ENCODE measurements at places on chromosomes 6 and 20.
A peak's percentile ranks its signal among the peaks of the same experiment; 100 is the strongest.

GRCh38 chr6:5261545-5262109 is 314 bp downstream of the FARS2 start:
- no peak for DNase-seq

DNA sequence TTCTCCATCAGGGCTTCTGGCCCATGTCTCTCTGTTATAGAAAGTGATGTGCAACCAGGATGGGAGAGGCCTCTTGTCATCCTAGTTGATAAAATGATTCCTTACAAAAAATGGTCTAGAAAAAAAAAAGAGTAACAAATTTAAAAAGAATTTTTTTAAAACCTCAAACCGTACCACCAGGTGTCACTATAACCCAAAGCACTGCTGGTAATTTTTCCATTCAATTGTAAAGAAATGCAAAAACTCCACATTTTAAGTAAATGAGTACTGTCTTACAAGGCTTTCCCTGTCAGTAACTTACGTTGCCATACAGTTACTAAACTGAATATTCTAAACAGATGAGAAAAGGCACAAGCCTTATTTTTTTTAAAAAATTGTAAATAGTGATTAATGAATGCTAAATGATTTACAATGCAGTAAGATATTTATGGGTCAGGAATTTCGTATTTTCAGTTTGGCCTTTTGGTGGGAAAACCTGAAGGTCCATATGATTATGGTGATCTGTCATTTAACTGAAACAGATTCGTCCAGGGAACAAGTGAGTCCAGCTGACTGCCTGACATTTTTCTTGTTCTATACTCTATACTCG is 95.4 kb downstream of the OGFRL1 start:
- peak; percentile 65 for DNase-seq

- no peak for DNase-seq
Measured at GRCh38 chr6:166417285-166417691, 34.5 kb upstream of the MPC1 start.

- peak; percentile 60 for DNase-seq
Measured at GRCh38 chr6:81761197-81761596, 8.7 kb upstream of the TENT5A start.

DNA sequence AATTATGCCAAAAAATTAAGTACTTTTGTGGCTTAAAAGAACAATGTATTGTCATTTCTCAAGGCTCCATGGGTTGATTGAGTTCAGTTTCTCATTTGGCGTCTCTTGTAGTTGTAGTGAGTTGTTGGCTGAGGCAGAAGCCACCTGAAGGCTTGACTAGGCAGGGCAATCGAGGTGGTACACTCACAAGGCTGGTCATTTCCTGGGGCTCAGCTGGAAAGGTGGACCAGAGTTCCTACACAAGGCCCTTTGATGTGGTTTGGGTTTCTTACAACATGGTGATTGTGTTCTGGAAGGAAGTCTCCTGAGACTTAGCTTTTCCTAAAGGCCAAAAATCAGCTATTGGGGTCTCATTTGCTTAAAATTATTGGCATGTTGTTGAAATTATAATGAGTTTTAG is 22.6 kb downstream of the MAS1 start:
- DNase-seq = no peak

DNA sequence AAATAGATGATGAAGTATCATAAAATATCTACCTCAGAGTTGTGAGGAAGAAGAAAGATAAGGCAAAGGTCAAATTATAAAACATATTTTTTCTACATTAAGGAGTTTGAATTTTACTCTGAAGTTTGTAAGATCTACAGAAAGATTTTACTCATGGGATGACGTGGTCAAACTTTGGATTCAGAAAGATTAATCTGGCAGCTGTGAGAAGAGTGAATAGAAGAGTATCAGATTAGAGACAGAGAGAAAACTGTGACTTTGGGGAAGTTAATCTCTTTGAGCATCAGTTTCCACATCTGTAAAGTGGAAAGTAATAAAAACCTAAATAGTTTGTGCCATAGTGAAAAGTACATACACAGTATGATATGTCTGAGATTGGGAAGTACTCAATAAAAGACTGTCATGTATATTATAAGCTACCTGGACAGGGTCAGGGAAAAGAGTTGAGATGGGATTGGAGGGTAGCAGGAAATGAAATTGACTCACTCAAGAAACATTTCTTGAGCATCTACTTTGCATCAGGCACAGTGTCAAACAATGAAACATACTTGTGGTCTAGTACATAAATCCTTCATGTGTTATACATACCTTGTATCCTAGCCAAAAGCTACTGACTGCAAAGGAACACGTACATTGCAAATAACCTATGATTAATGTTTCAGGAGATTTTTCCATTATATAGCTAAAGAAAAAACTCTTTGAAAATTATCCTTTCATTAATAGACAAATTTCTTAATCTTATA is 222.1 kb downstream of the TMEM200A start:
- DNase-seq = peak; percentile 78

GRCh38 chr6:22448291-22448711 is 121.1 kb upstream of the HDGFL1 start:
- no peak for DNase-seq
